ENCODE measurements at places on chromosomes 2 and 18.
A peak's percentile ranks its signal among the peaks of the same experiment; 100 is the strongest.

GRCh38 chr2:39724828-39725144, 54.3 kb downstream of the THUMPD2 start:
- DNase-seq, result no peak

- DNase-seq, result no peak
Observed at GRCh38 chr18:379681-380330, 112.0 kb upstream of the THOC1 start.

DNA sequence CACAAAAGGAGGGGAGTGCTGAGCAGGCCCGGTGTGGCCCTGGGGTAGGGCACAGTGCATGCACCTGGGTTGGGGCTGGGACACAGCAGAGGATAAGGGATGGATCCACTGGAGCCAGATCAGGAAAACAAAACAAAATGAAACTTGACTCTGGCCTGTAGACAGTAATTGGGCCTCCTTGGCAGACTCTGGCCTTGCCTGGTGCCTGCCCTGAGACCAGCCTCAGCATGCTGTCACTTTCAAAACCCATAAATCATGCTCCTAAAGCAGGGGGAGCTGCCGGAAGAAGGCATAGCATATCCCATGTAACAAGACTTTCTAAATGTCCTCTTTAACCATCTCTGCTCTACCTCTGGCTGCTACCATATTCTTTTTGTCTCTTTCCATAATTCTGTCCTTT, 61.1 kb upstream of the IGFBP5 start:
- DNase-seq, result no peak

GRCh38 chr2:202278944-202279343, 13.4 kb downstream of the NOP58 start:
- peak; percentile 49 for DNase-seq

DNA sequence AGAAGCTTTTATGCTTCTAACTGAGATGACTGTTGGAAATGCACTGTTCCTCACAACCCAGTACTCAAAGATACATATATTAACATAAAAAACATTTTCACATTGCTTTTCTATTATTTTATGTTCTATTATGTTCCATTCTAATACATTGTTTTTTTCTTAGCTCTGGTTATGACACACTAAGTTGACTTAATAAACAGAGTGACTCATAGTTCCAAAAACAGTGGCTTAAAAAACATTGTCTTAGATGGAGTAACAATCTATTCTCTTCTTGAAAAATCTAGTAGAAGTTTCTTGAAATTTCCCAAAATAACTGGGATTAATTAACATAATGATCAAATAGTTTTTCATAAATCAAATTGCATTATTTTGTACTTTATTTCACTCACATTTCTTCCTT, 328.2 kb upstream of the LRATD1 start:
- DNase-seq, result no peak

DNA sequence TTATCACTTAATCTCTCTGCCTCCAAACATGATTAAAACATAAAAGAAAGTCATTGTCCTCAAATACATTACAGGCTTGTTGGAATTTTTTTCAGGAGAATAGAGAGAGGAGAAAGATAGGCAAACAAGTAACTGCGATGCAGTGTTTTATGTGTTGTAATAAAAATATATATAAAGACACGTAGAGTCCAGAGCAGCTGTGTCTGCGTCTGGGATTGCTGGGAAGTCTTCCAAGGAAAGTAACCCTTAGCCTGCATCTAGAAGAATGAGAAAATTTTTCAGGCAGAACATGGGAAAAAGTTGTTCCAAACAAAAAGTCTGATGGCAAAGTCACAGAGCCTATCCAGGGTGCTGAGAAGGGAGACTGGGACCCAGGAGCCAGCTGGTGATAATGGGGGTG, 91.8 kb upstream of the ST6GAL2 start:
- no peak for DNase-seq

- DNase-seq, result no peak
Observed at GRCh38 chr2:64243081-64244036, 99.1 kb upstream of the PELI1 start.

DNA sequence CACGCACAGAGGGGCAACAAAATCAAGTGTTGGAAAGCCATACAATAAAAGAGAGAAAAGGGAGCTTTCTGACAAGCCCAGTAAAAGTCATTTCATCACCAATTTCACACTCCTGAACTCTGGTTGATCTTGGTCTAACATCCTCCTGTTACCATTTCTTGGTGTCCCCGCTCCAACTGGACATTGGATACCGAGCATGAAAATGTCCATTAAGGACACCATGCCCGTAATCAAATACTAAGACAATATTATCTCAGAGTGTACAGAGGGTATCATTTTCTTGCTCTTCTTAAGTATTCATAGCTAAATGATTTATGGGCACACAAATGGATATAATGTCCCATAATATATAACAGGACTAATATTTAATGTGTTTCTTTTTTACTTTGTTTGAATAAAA, 218.9 kb downstream of the EPHA4 start:
- DNase-seq, result no peak

DNA sequence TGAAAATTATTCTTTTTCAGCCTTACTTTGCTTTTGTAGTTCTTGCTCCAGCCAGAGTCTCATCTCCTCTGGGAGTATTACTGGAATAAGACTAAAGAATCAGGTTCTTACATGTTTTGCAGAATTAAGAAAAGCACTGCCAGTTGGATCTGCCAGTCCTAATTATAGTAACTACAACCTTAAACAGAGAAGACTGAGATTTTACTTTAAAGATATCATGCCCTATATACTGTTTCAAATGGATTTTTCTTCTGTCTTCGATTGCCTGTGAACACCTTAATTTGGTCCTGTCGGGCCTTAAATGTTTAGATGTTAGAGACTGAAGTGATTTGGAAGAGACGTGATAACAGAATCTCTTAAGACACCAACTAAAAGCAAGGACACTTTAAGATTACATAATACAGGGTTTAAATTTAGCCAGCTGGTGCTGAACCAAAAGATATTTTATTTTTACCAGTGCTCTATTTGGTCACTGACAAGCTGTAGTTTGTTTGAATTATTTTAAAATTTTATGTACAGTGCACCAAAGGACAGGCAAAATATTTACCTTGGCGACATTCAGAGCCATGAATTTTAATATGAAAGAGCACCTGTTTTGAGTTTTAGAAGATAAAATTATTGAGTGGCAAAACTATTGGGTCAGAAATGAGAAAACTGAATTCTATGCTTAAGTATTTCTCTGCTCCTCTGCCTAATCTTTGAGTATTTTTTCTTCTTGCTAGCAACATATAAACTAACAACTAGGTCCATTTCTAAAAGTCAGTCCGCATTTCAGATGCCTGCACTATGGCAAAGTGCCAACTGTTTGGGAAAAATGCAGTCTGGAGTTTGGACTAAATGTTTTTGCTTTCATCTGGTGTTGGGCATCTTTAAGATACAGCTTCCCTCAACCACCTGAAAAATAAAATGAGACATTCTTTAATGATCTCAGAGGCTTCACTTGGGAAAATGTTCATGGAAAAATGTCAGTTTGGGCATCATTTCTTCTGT, 300.0 kb downstream of the XIRP2 start:
- DNase-seq, result no peak

GRCh38 chr2:124437811-124438210, 412.7 kb downstream of the CNTNAP5 start:
- no peak for DNase-seq

DNA sequence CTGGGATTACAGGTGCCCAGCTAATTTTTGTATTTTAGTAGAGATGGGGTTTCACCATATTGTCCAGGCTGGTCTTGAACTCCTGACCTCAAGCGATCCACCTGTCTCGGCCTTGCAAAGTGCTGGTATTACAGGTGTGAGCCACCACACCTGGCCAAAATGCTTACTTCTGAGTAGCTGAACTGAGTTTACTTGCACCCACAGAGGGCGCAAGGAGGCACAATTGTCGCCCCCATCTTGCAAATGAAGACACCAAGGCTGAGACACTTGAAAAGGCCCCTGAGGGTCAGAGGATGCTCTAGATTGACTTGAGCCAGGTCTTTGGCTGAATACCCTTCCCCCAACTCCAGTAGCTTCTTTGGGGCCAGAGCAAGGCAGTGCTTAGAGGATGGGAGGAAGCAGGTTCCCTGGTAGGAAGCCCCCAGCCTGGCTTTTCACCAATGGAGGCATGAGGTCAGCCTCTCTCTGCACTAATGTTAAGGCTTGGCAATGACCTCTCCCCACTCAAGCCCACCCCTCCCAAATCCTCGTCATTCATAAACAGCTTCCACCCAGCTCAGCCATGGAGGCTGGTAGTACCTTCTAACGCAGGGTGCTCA, 14.5 kb upstream of the KIF1A start:
- DNase-seq, result no peak

- DNase-seq, result no peak
Observed at GRCh38 chr2:63053081-63053888, 2.7 kb downstream of the OTX1 start.

DNA sequence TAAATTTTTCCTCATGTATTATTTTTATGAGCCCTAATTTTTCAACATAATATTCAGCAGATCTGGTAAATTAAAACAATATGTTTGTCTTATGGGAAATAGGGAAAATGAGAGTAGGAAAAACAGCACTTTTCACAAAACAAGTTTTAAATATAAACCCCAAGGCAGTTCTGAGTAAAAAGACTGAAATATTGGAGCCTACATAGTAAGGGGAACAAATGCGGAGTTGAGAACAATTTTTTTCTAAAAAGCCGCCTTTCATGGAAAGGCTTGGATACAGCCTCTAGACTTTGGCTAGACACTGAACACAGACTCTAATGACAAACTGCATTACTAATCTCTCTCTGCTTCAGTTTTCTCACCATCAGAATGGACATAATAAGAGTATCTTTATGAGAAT, 174.1 kb downstream of the NOL4 start:
- no peak for DNase-seq

All from globus pallidus (tissue), 1 donor.